ENCODE measurements at places on chromosomes 1 and 21.

GRCh38 chr1:197599789-197600188, 175.5 kb downstream of the DENND1B start:
- DNase-seq: no peak

GRCh38 chr1:77313491-77313890, 31.7 kb downstream of the AK5 start:
- DNase-seq: no peak

GRCh38 chr1:35164893-35165292, 28.1 kb downstream of the SFPQ start:
- no peak for DNase-seq

DNA sequence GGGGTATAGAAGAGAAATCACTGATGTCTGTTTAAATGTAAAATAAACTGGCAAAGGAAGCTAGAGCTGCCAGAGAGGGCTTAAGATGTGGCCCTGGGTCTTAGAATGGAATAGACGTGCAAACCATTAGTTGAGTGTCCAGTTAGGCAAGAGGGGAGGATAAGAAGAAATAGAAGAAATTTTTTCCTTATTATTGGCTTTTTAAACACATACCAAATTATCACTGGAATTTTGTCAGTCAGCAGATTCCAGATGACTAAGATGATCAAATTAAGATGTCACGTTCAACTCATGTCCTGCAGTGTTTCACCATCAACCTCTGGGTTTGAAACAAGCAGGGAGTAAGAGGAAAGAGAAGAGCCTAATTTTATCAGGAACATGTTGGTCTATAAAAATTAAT, 71.6 kb upstream of the C1orf21 start:
- no peak for DNase-seq

GRCh38 chr1:184524248-184524647, 137.4 kb downstream of the C1orf21 start:
- DNase-seq: no peak

- DNase-seq: no peak
Measured at GRCh38 chr1:45730780-45731319, 19.6 kb downstream of the IPP start.

- DNase-seq: no peak
Measured at GRCh38 chr1:227913764-227914721, 33.7 kb downstream of the WNT9A start.

DNA sequence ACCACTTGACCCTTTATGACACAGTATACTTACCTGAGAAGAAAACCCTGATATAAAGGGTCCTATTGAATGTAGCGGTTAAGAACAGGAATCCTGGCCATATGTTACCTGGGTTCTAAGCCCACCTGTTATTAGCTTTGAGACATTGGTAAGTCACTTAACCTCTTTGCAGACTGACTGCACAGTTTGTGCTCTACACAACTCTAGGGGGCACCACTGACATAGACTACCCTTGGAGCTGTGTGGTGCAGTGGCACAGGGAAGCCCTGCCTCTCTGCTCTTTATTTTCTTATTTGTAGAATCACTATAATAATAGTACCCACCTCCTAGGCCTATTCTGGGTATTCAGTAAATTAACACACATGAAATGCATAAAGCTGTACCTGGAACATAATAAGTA, 165.6 kb downstream of the C1orf94 start:
- no peak for DNase-seq

DNA sequence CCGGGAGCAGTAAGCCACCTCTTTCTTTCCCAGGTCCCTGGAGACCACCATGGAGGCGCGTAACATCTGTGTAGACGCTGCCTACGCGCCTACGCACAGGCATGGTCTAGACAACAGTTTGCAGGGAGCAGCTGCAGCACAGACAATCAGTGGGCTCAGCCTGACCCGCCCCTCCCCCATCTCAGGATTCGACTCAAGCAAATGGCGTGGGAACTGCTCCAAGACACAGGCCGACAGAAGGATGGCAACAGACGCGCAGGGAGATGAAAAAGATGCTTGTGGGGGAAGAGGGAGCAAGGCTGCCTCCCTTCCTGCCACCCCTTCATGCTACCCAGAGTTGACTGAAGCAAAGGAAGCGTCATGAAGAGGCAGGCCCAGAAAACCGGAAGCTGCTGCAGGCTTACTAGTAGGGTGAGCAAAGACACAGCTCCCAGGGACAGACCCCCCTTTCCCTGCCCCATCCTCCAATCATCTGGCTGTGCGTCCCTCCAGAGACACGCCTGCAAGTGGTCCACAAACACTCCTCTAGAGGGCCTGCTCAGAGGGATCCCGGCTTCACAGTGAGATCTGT, 19.5 kb downstream of the STK40 start:
- DNase-seq: no peak

DNA sequence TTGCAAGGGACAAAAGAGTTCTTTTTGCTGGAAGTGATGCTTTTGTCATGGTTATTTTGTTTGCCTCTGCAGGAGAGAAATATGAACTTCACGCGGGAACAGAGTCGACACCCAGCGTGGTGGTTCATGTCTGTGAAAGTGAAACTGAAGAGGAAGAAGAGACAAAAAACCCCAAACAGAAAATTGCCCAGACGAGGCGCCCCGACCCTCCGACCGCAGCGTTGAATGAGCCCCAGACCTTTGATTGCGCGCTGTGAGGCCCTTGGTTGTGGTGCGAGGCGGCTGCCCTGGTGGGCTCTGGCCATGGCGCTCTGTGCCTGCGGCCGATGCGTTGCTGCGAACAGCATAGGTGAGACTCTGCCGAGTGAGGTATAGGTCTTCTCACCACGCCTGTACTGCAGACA, 20.9 kb upstream of the NCMAP start:
- no peak for DNase-seq

- DNase-seq: no peak
Measured at GRCh38 chr1:170568197-170568596, 36.2 kb downstream of the GORAB start.

DNA sequence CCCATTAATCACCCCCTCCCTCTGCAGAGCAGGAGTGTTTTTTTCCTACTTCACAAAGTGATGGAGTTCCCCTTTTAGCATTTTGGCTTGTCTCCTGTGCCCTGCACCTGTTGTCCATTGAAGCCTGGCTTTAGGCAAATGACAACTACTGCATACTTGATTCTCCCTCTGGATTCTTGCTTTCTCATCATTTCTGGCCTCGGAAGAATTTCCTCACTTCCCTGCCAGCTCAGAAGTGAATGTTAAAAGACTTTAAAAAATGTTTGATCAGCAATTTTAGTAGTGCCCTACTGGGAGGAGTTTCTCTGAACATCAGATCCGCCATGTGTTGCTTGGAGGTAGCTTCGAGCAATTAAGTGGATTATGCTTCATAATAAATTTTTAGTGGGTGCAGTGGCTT, 28.1 kb downstream of the RCOR3 start:
- DNase-seq: no peak

- DNase-seq: no peak
Measured at GRCh38 chr1:223346311-223346710, 17.7 kb downstream of the SUSD4 start.

DNA sequence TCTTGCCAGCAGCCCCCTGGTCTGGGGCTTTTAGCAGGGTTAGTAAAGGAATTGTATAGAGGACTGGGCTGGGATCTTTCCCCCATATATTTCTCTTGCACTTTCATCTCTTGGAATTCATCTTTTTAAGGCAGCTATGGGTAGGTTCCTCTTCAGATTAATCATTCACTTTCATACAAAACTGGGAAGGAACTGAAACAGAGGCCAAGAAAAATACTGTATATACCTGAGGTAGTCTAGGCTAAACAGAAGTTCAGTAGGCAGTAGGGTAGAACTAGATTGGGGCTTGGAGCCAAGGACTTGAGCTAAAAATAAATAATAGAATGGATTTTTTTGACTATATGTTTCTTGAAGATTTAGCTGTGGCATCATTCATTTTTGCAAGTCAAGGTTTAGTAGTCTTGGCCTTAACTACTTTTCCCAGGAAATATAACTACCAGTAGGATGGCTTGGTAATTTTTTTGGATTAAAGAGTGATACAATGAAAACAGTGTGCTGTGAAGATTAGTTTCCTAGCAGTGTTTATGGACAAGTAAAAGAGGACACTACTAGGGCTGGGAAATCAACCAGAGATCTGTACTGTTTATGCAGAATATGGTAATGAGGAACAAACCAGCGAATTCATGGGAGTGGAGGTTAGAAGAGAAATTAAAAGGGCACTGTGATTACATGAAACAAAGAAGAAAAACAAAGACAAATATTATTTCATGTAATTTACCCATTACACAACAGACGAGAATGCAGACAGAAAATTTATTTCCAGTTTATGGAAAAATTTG, 50.9 kb upstream of the PTGS2 start:
- no peak for DNase-seq

GRCh38 chr1:157626099-157626498, 28.2 kb upstream of the FCRL4 start:
- DNase-seq: no peak

All from NCI-H1105 (cell line).